ENCODE measurements at places on chromosomes 1 and 21. TPM values are rescaled to one million over a fixed set of nuclear protein-coding genes. Genes with fewer than 3 reads are reported as not detected.

UBE2Q1 gene
- polyA plus RNA-seq = 28.9 TPM

PRELP gene
- polyA plus RNA-seq = 15.0 TPM

GSTM1 gene
- polyA plus RNA-seq = 39.6 TPM

FCRL1 gene
- 0.03 TPM for polyA plus RNA-seq

BRINP2 gene
- 0.22 TPM for polyA plus RNA-seq

WDR64 gene
- polyA plus RNA-seq = not detected

GJA5 gene
- 10.0 TPM for polyA plus RNA-seq

CHI3L2 gene
- polyA plus RNA-seq = 3.4 TPM

TMCC2 gene
- polyA plus RNA-seq = 1.1 TPM

GNG5 gene
- polyA plus RNA-seq = 140 TPM

GRCh38 chr1:101399222-101399621 is 162.4 kb downstream of the S1PR1 start:
- no peaks in the 10 kb centered on the region for H3K4me1 ChIP-seq
- H3K27me3 ChIP-seq = peaks cover 4% of the 10 kb centered on the region
- no peak overlapping the region for H3K4me3 ChIP-seq

DNA sequence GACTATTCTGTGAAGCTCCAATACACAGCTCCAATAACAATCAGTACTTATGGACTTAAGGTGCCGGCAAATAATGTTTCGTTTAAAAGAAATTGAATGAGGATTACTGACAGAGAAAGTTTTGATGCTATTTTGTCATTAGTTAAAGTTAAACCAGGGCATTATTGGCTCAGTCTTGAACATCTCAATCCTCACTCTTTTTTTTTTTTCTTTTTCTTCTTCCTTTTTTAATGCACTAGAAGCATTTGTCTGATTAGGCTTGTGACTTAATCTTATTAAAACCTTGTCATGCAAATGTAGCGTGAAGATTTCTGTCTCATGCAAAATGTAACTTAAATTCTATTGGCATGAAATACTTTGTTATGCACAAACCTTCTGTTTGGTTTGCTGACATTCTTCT is 346.8 kb upstream of the ADGRL2 start:
- no peaks in the 10 kb centered on the region for H3K36me3 ChIP-seq
- no peak for DNase-seq
- no peaks in the 10 kb centered on the region for H3K4me1 ChIP-seq
- no peak overlapping the region for H3K4me3 ChIP-seq

DNA sequence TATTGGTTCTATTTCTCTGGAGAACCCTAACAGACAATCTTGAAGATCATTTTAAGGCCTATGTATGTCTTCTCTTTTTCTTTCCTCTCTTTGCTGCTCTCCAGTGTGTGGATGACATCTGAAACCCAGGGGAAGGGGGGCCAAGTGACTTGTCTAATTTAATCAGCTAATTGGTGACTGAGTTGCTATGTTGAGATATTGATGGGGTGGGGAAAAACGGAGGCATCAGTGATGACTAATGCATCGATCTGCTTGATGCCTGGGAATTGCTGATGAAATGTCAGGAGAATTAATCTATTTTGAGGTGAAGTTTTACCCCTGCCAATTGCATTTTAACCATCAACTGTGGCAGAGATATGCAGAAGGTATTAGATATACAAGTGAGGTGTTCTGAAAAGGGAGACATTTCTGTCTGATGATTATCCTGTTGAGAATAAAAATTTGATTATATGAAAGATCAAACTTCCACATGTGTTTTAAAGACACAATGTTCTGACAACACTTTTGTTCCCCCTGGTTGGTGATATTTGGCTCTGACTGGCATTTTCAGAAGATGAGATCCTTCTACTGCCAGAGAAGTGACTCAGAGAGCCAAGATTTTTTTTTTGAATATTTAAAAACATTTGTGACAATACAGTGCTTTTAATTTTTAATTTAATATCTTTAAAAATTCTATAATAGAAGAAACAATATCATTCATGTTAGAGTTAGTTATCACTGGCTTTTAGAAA is 18.7 kb upstream of the PTGFR start:
- no peaks in the 10 kb centered on the region for H3K27me3 ChIP-seq
- no peaks in the 10 kb centered on the region for H3K36me3 ChIP-seq
- DNase-seq = no peak
- no peak overlapping the region for H3K4me3 ChIP-seq

DNA sequence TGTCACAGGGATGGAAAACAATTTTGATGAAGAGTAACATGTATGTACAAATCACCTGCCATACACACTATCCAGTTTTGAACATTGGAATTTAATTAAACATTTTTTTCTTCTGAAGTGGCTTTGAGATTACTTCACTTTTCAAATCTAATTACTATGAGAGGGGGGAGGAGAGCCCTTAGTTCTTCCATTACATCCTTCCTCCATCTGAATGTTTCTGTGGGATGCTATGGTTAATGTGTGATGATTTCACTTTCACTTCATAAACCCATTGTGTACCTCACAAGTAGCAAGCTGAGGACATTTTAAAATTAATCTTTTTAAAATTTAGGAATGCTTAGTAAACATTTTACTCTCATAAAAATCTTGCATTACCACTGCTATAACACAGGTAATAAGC is 156.9 kb downstream of the RUNX1 start:
- H3K4me1 ChIP-seq = peaks cover 23% of the 10 kb centered on the region
- peaks cover 39% of the 10 kb centered on the region for H3K27me3 ChIP-seq
- no peak overlapping the region for H3K27ac ChIP-seq
- no peak overlapping the region for H3K4me3 ChIP-seq

- peak overlapping the region; percentile 31 for H3K27ac ChIP-seq
- peak overlapping the region; percentile 68 for H3K4me3 ChIP-seq
- peak; percentile 24 for DNase-seq
Measured at GRCh38 chr1:9687120-9687873, 35.8 kb downstream of the PIK3CD start.

GRCh38 chr1:104056786-104057185 is 307.1 kb downstream of the AMY1C start:
- no peaks in the 10 kb centered on the region for H3K27me3 ChIP-seq
- H3K4me3 ChIP-seq = no peak overlapping the region
- DNase-seq = no peak
- no peak overlapping the region for H3K27ac ChIP-seq

DNA sequence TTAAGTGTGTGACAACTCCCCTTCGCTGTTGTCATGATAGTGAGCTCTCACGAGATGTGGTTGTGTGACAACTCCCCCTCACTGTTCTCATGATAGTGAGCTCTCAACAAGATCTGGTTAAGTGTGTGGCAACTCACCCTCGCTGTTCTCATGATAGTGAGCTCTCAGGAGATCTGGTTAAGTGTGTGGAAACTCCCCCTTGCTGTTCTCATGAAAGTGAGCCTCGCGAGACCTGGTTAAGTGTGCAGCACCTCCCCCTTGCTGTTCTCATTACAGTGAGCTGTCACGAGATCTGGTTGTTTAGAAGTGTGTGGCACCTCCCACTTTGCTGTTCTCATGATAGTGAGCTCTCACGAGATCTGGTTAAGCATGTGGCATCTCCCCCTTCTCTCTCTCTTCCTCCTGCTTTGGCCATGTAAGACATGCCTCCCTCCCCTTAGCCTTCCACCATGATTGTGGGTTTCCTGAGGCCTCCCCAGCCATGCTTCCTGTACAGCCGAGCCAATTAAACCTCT is 25.1 kb upstream of the LSS start:
- no peak overlapping the region for H3K27ac ChIP-seq
- peaks cover 72% of the 10 kb centered on the region for H3K36me3 ChIP-seq
- no peaks in the 10 kb centered on the region for H3K27me3 ChIP-seq
- H3K4me1 ChIP-seq = no peaks in the 10 kb centered on the region

DNA sequence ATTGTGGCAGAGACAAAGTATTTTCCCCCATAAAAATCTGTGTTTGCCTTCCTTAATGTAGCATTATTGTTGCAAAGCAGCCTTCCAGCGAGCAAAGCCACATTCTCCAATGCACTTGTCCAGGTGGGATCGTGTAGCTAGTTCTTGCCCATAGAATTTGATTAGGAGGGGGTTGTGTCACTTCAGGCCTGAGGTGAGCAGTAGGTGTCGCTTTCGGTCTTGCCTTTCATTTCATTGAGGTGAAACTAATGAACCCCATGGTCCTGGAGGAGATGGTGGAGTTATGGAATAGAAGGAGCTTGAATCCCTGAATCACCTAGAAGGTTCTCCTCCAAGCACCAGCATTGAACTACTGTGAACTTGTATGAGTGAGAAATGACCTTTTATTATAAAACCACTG is 318.9 kb upstream of the PBX1 start:
- H3K4me3 ChIP-seq = no peak overlapping the region
- no peaks in the 10 kb centered on the region for H3K4me1 ChIP-seq
- no peak overlapping the region for H3K27ac ChIP-seq
- DNase-seq = no peak
- no peaks in the 10 kb centered on the region for H3K27me3 ChIP-seq

DNA sequence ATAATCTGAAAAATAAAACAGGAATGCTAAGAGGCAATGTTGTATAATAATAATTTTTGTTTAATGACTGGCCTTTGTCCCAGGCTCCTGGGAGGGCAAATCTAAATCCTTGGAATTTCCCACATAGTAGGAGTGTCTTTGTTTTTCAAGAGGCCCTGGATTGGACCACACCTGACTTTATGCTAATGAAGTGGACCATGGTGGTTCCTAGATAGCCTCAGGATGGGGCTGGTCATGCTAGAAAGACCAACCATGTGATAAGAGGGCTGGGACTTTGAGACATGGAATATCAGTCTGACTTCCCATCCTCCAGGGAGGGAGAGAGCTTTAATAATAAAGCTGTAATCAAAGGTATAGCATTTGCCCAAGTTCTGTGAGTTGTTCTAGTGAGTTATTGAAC is 138.2 kb upstream of the RAB4A start:
- H3K36me3 ChIP-seq = no peaks in the 10 kb centered on the region
- no peak for DNase-seq
- no peaks in the 10 kb centered on the region for H3K4me1 ChIP-seq
- no peak overlapping the region for H3K4me3 ChIP-seq
- peaks cover 10% of the 10 kb centered on the region for H3K27me3 ChIP-seq

DNA sequence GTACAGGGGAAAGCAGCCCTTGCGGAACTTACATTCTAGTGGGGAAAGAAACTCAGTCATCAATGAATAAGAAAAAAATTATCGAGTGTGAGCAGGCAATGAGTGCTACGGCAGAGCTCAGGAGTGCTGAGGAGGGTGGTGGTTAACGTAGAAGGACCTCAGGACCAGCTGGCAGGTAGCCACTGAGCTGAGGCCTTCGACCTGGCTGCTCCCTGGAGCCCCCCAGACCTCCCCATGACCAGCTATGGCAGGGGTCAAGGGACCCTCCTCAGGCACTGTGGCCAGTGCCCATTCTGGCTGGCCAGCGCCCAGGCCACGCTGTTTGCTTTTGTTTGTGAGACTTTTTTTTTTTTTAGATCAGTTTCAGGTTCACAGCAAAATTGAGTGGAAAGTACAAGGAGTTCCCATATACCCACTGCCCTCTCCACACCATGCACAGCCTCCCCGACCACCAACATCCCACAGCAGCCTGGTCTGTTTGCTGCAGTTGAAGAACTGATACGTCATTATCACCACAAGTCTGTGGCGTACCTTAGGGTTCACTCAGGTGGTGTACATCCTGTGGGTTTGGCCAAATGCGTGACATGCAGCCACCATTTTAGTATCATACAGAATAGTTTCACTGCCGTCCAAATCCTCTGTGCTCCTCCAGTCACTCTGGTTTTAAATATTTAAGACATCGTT is 11.8 kb upstream of the TTC22 start:
- H3K4me1 ChIP-seq = no peaks in the 10 kb centered on the region
- no peak overlapping the region for H3K4me3 ChIP-seq
- no peaks in the 10 kb centered on the region for H3K27me3 ChIP-seq
- no peak overlapping the region for H3K27ac ChIP-seq
- no peak for DNase-seq

DNA sequence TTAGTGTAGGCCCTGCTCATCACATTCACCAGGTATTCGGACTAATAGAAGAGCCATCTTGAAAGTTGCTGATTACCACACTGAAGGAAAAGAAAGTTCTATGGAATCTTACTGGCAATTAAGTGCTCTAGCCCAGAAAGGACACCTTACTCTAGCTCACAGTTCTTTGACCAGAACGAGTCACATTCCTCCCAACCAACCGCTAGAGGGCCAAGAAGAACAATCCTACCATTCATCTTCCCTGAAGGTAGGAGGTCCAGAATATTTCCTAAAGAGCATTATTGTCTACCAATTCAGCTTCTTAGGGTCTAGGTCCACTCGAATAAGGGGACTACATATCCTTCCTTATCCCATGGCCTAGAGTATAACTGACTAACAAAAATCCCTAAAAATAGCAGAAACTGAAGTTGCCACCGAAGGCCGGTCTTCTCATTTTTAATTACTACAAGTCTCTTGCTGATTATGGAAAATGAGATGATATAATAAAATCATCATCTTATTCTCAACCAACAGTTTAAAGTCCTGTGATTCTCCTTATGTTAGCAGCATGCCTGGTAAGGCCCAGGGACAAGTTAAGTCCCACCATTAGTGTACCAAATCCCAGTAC is 2.7 kb upstream of the FMO1 start:
- no peak for DNase-seq
- H3K4me3 ChIP-seq = no peak overlapping the region
- H3K36me3 ChIP-seq = no peaks in the 10 kb centered on the region

DNA sequence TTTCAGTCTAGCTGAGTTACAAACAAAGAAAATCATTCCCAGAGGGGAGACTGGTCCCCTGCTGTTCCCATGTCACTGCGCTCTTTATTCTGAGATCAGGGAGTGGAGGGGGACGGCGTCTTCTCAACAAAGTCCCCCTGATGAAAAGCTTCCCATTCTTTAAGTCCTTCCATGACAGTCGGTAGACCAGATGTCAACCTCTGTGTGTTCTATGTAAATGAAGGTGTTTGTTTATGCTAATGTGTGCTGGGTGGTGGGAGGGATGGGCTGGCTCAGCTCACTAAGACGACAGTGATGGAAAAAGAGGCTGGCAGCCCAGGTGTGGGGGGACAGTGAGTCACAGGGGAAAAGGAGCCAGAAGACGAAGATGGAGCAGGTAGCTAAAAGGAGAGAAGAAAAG is 148.2 kb upstream of the KLHDC7A start:
- H3K4me3 ChIP-seq = no peak overlapping the region
- peaks cover 58% of the 10 kb centered on the region for H3K27me3 ChIP-seq
- no peak overlapping the region for H3K27ac ChIP-seq
- H3K4me1 ChIP-seq = no peaks in the 10 kb centered on the region
- no peaks in the 10 kb centered on the region for H3K36me3 ChIP-seq

DNA sequence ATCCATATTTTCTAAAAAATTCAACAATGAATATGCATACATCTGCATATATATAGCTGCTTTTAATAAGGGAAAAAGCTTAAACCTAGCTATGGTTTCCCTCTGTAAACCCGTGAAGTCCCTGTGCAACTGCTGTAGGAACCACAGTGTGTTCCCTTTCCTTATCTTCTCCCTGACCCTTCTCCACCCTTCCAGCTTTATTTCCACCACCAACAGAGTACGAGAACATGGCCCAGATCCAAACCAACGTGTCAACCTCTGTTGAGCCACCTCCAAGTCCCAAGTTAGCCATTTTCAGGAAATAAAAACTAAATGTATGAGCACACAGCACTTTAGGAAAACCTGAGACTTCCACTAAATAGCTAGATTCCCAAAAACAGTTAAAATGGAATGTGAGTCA is 20.3 kb downstream of the SUSD4 start:
- DNase-seq = peak; percentile 64
- H3K36me3 ChIP-seq = no peaks in the 10 kb centered on the region
- H3K4me1 ChIP-seq = peaks cover 24% of the 10 kb centered on the region
- no peak overlapping the region for H3K4me3 ChIP-seq

All from heart right ventricle (tissue), 16 donors.